ENCODE measurements at places on chromosomes 16 and 17.

DNA sequence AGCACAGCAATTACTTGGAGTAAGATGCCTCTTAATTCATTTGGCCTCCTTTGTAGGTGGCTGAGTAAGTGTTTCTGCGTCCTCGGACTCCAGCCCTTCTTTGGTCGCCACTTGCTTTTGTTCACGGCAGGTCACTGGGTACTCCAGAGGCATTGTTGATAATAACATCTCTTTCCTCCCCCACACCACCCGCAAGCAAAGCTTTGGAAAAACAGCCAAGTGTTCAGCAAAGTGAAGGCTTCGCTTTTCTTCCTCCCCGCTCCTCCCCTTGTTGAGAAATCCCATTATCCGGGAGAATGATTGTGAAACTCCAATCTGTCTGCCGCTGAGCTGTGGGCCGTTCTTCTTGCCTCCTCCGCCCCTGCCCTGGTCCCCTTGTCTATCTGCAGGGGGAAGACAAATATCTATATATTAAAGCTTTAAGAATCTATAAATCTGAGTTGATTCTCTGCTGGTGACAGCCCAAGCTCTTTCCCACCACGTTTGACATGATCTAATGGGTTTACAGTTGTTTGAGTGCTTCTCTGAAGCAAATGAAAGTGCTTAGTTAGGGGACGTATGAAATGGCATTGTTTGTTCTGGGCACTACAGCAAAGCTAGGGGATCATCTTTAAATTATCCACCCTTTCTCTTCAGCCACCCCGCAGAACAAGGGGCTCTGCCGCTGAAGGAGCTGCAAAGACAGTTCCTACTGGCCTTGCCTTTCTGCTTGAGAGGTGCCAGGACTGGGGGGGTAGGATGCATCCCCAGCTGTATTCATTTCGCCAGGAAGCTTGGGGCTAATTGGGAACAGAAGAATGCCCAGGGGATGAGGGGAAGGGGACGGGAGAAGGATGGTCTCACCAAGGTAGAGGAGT is 167.1 kb downstream of the CCDC182 start:
- DNase-seq, result no peak

GRCh38 chr16:31223044-31223443 is 6.1 kb upstream of the PYDC1 start:
- DNase-seq, result no peak

- DNase-seq, result no peak
Measured at GRCh38 chr17:81324851-81325713, 30.0 kb upstream of the SLC38A10 start.

DNA sequence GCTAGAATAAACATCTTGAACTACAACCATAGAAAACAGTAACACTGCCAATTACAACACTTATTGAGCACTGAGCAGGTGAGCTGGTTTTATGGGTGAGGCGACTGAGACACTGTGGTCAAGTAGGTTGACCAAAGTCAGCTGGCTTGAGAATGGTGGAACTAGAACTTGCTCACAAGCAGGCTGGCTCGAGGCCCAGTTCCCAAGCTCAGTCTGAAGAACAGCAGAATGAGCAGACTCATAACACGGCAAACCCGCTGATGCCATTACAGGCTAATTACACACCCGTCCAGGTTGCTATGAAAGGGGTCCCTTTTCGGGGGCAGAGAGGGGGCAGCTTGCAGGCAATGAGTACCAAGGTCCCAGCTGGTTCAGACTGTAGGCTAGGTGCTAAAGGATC is 6.5 kb downstream of the ZZEF1 start:
- no peak for DNase-seq

DNA sequence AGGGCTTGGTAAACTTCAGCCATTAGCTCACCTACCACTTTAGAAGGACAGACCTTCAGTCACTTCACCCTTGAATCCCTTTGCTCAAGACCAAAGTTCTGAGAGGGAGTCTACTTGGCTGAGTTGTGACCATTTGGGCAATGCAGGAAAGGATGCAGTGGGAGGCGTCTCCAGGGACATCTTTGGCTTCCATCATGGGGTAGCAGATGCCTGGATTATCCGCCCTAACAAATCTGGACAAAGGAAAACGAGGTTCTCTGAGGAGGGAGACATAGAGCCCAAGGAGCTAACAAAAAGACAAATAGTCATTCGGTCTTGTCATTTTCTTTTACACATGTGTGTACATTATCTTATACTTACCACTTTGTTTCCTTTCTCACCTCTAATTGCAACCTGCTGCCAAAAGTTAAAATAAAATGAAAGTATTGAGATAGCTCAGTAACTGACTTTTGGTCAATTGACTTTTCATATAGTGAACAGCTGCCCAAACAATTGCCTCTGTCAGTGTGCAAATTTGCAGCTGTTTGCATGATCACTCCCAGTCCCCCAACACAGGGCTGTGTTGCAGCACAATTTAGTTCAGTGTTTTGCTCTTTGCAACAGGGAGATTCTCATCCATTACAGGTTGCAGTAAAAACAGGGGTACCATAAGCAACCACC is 108.9 kb upstream of the EEF2KMT start:
- no peak for DNase-seq

- DNase-seq, result no peak
Measured at GRCh38 chr17:73600103-73600871, 44.0 kb downstream of the SDK2 start.

DNA sequence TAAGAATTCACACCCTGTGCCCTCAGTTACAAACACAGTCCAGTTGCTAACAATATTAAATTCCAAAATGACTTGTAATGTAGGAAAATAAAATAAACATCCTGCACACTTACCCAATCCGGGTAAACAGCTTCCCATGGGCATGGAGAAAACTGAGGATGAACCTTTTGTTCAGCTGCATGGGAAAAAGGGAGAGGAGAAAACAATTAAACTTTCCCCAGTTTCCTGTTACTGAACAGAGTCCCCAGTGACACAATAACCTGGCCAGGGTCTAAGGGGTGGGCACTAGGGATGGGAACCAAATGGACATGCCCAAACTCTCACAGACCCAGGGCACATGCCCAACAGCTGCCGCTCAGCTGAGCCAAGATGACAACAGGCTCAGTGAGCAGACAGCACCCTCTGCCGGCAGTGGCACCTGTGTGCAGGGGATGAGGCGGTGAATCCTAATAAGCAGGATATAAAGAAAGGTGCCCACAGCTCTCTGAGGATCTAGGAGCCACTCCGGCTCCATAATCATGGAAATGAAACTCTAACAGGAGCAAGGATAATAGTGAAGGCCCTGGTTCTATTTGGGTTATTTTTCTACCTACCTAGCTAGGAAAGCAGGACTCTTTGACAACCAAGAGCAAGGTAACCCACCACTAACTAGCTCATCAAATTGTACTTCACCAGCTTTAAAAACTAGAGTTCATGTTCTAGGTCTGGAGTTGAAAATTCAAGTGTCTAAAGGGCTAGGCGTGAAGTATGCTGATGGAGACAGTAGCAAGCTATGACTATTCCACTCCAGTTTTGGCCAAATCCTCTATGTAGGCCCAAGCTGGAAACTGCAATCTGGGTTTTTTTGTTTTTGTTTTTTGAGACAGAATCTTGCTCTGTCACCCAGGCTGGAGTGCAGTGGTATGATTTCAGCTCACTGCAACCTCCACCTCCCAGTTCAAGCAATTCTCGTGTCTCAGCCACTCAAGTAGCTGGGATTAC is 58.8 kb downstream of the SMG6 start:
- peak; percentile 69 for DNase-seq

GRCh38 chr16:17832738-17833137 is 362.0 kb upstream of the XYLT1 start:
- no peak for DNase-seq

Measured in stimulated activated CD8-positive, alpha-beta memory T cell treated with anti-CD3 and anti-CD28 coated beads, Interleukin-4, amount 100 ng/mL, for 1 hour (primary cell).